ENCODE measurements at places on chromosomes 1 and 21. TPM values are rescaled to one million over a fixed set of nuclear protein-coding genes. Genes with fewer than 3 reads are reported as not detected.
A peak's percentile ranks its signal among the peaks of the same experiment; 100 is the strongest.

SPRR1A gene
- not detected for total RNA-seq

S100A1 gene
- total RNA-seq = 40.0 TPM

DNA sequence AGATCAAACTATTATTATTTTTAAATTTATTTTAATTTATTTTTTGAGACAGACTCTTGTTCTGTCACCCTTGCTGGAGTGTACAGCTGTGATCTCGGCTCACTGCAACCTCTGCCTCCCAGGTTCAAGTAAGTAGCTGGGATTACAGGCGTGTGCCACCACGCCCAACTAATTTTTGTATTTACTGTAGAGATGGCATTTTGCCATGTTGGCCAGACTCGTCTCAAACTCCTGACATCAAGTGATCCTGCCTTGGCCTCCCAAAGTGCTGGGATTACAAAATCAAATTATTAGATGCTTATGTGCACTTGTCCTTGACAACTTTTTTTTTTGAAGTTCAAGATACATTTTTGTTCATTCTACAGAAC lies 15.4 kb downstream of the LIN9 start:
- no peak for DNase-seq

DNA sequence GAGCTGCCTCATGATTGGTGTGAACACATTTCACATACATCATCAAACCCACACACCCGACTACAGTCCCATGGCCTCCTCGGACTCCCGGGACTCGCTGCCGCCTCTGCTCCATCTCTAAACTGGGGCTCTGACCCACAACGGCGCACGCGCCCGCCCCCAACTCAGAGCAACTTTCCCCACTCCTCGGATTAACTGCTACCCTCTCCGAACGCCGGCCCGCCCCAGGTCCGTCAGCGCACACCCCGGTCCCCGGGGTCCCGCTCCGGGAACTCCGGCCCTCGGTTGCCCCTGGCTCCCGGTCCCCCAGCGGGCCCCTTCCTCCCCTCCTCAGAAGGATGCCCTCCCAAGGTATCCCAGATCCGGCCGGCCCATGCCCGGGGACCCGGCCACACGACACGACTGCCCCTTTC lies 740 bp downstream of the DSTYK start:
- DNase-seq = no peak

- no peak for DNase-seq
Observed at GRCh38 chr1:161952607-161953172, 71.0 kb downstream of the OLFML2B start.

DNA sequence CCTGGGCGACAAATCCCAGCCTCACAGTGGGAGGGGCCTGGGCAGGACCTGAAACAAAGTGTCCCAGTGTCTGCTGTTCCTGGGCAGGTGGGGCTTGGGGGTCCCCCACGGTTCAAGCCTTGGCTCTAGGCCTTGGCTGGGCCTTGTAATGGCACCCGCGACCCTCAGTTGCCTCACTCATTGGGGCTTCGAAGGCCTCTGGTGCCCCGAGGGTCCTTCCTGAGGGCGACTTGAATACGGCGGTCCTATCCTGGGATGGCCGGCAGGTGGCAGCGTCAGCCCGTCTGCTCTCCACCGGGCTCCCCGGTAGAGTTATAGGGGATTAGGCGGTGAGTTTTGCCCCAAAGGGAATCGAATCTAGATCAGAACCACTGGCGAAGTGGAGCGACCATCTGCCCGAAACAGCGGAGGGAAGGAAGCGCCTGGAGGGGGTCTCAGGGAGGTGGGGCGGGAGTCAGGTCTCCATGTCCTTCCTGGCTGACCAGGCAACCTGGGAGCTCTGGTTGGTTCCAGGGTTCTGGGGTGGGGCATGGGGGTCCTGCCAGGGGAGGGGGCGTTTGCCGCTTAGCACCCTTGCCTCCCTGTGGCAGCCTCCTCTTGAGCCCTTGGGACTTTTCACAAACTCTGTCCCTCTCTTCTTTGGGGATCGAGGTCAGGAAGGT lies 2.1 kb upstream of the PEX10 start:
- DNase-seq = peak; percentile 78

DNA sequence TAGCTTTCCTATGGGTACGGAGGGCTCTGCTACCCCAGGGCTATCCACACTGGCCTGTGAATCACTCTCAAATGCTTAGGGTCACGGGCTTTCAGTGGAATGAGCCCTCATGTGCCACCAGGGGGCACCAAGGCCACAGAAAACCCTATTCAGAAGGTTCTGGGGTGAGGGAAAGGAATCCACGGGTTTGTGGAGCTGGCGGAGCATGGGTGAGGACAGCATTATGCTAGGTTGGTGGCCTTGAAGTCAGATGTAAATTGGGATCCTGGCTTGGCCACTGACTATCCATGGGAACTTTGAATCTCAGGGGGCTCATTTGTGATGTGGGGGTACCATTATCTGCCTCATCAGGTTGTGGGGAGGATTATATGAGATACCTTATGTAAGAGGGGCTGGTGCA lies 5.1 kb upstream of the LAMTOR5 start:
- DNase-seq = peak; percentile 44

DNA sequence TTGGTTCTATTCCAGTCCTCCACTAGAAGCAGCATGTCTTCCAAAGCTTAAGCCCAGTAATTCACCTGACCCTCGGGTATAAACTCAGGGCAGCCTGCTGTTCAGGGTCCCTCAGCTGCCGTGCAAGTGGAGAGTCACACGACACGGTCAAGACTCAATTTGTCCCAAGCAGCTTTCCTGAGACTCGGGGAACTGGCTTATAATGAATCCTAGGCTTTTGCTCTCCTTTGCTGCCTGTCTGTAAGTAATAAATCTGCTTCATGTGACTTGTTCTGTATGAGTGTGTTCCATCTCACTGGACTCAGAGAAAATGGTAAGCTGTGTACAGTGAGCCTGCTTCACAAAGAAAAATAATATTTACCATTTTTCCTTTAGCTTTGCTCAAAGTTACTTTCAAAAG lies 119.8 kb downstream of the CYYR1 start:
- DNase-seq = no peak

- DNase-seq = no peak
Observed at GRCh38 chr1:39488793-39489566, 2.5 kb upstream of the BMP8A start.

GRCh38 chr1:145983206-145983675 lies 13.1 kb downstream of the TXNIP start:
- peak; percentile 55 for DNase-seq

GRCh38 chr1:43233631-43234030 lies 36.2 kb upstream of the TMEM125 start:
- DNase-seq = no peak

DNA sequence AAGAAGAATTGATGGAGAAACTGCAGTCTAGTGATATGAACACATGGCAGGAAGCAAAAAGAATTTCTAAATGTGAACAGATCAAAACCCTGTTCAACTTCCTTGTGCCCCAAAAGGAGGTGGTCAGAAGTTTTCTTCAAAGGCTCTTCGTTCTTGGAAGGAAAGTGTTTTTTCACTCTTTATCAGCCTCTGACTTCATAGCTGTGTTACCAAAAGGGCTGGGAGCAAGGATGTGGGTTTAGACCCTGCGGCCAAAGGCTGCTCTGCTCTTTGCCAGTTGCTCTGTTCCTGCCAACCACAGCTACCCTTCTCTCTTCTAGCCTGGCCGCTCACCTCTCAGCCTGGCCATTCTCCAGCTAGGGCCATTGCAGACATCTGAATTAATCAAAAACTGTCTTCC lies 53.8 kb downstream of the PTGER3 start:
- DNase-seq = no peak

- no peak for DNase-seq
Observed at GRCh38 chr1:236303675-236304074, 21.9 kb upstream of the ERO1B start.

DNA sequence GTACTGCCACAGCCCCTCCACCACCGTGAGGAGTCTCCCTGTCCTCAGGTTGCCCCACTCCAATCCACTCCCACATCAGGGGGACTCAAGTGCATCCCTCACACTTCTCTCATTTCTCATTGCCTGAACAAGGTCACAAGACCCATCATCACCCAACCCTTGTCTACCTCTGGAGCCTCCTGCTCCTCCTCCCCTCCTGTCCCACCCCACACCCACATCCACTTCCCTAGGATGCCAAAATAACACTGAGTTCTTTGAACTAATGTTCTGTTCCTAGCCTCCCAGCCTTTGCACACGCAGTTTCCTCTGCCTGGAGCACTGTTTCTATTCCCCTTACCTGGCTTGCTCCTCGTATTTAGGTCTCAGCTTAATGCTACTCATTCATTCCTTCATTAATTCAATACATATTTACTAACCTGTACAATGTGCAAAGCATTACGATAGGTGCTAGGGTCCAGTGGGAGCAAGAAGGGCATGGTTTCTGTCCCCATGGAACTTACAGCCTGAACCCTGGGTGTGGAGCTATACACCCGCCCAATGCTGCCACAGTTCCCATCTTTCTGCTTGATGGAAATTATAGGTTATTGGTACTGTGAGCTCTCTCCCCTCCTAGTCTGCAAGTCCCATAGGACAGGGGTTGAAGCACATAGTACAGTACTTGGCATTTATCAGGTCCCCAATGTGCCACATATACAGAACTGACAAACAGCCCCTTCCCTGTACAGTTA lies 96.1 kb upstream of the GRIK3 start:
- no peak for DNase-seq

DNA sequence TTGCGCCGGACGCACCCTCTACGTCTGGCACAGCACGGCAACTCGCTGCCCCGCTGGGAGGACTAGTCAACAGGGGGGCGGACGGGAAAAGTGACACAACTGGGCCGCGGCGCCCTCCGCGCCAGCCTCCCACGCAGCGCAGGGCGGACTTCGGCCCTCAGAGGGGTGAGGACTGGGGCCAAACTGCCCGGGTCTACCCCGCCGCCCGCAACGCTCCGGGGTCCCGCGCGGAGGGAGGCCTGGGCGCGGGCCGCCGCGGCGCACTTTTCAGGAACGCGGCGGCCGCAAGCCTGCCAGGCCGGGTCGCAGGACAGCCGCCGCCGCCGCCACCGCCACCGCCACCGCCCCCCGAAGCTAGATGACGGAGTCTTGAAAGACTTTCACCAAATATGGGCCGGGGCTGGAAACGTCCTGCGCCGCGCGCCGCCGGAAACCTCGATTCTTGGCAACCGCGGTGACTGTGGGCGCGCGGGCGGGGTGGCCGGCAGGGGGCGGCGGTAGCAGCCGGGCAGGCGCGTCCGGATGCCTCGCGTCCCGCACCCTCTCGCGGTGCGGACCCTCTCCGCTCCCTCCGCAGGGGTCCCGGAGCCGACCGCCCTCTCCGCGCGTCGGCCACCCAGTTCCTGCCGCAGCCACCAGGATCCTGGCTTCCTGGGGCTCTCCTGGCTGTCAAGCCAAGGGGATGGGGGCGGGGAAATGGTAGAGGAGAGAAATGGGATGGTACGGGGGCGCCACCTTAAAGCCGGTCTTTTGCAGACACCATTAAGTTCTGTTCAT lies 3.7 kb upstream of the CCN1 start:
- DNase-seq = peak; percentile 89

DNA sequence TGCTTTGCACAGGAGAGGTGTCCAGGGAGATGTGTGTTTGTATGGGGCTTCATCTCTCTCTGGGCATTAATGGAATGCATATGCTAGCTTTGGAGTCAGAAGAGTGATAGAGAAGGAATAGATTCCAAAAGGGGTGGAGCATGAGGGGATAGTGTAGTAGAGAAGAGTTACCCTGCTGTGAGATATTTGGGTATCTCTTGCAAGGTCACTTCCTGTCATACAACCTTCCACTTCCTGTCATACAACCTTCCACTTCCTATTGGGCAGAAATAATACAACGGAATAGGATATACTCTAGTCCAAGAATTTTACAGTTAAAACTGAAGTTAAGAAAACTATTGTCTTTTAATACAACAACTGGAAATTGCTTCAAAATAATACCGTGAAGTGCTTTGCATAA lies 351.8 kb upstream of the FMN2 start:
- DNase-seq = no peak

DNA sequence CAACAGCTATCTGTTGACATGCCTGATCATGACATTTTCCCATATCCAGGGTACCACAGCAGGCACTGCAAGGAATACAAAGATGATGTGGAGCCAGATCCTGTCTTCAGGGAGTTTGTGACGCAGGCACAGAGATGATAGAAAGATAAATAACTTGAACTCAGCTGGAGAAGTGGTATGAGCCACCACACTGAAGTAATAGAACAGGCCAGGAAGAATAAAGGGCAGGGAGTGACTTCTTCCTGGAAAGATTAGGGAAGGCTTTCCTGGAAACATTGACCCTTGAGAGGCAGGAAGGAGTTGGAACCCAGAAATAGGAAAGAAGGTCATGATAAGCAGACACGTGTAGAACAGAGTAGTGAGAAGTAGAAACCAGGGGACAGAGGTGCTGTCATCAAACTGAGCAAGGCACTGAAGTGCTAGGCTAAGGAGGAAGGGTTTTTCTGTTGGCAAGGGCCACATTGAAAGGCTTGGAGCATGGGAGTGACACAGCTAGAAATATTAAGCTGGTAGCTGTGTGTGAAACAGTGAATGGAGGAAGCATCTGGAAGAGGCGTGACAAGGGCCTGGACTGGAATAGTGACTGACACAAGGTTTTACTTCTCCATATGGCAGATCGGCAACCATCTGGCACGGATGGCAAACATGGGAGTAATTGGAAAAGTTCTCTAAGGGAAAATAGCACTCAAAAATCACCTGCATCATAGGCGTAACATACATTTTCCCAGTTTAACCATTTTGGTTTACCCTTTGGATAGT lies 68.4 kb downstream of the AK5 start:
- no peak for DNase-seq

- DNase-seq = no peak
Observed at GRCh38 chr1:212354464-212354863, 60.2 kb downstream of the PACC1 start.

GRCh38 chr1:69648486-69648885 lies 80.8 kb downstream of the LRRC7 start:
- no peak for DNase-seq

DNA sequence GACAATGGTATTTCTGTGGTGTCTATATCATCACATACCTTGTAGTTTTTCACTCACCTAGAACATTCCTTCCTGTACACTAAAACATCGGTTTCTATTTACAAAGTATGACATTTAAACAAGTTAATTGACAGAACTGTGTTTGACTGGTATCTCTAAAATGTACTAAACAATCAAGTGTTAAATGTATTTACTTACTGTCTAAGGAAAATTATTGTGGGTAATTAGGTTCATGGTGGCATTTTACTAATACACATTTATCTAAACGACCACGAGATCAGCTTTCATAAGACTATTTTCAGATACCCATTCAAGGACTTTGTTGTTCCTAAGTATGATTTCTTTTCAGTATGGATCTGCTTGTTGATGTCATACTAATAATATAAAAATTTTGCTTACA lies 115.2 kb downstream of the ADGRL2 start:
- no peak for DNase-seq

DNA sequence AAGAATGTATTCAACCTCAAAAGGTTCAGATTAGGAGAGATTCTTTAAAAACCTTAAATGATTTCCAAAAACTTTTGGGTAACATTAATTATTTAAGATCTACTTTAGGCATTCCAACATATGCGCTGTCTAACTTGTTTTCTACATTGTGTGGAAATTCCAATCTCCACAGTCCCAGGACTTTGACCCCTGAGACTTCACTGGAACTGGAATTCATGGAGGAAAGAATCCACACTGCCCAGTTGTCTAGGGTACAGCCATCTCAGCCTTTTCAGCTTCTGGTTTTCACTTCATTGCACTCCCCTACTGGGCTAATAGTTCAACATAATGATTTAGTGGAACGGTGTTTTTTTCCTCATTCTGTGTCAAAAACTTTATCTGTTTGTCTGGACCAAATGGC lies 161.5 kb downstream of the IER5 start:
- no peak for DNase-seq
